Caco-2 (cell line): ENCODE measurements at places on chromosomes 11 and 22. TPM values are rescaled to one million over a fixed set of nuclear protein-coding genes. Genes with fewer than 3 reads are reported as not detected.

DNA sequence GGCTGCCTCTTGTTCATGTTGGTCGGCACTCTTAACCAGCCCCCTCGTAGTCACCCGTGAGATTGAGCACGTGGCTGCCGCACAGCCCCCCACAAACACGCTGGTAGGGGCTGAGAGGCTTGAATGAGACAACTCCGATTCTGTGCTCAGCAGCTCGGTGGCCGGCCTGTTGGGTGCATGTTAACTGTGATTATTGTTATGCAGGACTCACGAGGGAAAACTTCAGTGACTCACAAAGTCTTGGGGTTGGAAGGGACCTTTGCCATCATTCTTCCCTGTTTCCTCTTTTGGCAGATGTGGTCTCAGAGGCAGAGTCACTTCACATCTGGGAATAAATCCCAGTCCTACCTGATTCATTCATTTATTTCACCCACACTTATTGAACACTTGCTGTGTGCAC lies 75.2 kb downstream of the ADAMTS15 start:
- H3K36me3 ChIP-seq: no peaks in the 10 kb centered on the region
- H3K4me3 ChIP-seq: no peak overlapping the region
- H3K27ac ChIP-seq: no peak overlapping the region
- DNase-seq: no peak

DNA sequence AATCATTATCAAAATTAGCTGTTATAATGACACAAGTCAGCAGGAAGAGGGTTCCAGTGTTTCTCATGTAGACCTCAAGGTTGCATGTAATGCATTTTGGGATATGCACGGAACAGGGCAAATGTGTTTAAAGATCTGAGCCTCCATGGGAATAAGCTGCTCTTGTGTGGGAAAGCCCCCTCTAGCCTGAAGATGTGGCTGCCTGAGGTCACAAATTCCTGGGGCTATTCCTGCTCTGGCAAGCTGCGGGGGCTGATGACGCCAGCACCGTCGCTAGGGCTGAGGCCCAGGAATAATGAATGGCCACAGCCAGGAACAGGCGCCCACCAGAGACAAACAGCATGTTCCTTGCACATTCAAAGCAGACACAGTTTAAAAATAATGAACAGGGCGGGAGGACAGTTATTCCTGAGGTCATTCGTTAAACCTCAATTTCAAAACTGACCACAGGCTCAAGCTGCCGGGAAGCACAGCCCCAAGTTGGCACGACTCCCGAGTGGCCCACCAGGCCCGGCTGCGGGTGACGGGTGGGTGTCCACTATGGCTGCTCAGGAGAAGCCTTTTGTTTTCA lies 11.7 kb downstream of the OSBPL5 start:
- no peaks in the 10 kb centered on the region for H3K27me3 ChIP-seq
- DNase-seq: no peak
- peaks cover 18% of the 10 kb centered on the region for H3K4me1 ChIP-seq
- no peaks in the 10 kb centered on the region for H3K36me3 ChIP-seq
- H3K4me3 ChIP-seq: no peak overlapping the region

Gene MCAM
- 8.3 and 9.8 TPM in 2 replicates for total RNA-seq

DNA sequence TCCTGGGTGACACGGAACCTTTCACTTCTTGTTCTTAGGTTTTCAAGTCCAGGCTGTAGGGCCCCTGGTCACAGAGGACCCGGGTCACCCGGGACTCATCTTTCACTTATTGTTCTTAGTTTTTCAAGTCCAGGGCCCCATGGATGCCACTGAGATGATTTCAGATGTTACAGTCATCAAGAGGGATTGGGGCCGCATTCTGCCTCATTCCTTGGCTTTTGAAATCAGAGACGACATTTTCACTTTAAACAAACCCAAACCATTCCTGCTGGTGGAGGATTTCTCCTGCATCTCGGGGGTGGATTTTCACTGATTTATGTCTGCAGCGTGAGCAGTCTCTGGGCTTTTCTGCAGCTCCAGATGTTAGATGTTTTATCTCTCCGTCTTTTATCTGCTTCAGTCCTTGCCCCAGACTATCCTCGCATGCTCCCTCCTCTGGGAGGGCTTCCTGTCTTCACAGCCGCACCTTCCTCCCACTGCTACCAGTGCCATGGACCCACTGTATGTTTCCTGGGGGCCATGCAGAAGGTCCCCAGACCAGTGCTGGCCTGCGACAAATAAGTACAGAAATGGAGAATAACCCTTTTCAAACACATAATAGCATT lies 27.4 kb downstream of the FBLN1 start:
- H3K4me1 ChIP-seq: no peaks in the 10 kb centered on the region
- no peak overlapping the region for H3K27ac ChIP-seq
- peaks cover 4% of the 10 kb centered on the region for H3K36me3 ChIP-seq
- H3K27me3 ChIP-seq: no peaks in the 10 kb centered on the region
- H3K4me3 ChIP-seq: no peak overlapping the region

DNA sequence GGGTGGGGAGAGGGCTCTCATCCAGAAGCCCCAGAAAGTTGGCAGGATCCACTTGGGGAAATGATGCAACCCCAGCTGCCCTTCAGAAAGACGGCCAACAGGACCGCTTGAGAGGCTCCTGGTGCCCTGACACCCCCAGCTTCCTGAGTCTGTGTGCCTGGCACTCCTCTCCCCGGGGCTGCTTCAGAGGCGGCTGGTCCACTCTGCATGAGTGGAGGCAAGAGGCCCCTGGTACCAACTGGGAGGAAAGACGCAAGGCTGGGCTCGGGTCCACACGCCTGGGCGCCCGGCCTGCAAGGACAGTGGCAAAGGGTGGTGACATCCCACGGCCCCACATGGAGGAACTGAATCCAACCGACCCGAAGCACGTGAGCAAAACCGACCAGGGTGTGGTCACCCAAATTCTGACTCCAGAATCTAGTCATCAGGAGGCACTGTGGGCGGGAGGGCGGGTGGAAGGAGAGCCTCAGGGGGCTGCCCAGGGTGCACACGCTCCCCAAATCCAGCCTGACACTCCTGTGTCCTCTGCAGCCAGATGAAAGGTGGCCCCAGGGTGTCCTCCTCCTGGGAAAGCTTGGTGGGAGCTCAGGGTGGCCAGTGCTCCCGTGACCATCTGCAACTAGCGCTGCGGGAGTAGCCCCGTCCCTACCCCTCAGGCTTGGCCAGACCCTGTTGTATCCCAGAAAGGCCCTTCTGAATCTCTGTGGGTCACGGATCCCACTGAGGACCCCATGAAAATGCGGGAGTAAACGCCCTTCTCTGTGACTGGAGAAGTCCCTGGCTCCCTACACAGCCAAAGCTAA lies 3.7 kb downstream of the RNH1 start:
- peaks cover 3% of the 10 kb centered on the region for H3K36me3 ChIP-seq
- DNase-seq: no peak
- H3K4me3 ChIP-seq: no peak overlapping the region
- peaks cover 7% of the 10 kb centered on the region for H3K4me1 ChIP-seq
- no peak overlapping the region for H3K27ac ChIP-seq

Gene DERL3
- 4.4 and 5.4 TPM in 2 replicates for total RNA-seq

- H3K36me3 ChIP-seq: no peaks in the 10 kb centered on the region
- no peaks in the 10 kb centered on the region for H3K4me1 ChIP-seq
Measured at GRCh38 chr11:119432484-119433357, 9.7 kb upstream of the THY1 start.

DNA sequence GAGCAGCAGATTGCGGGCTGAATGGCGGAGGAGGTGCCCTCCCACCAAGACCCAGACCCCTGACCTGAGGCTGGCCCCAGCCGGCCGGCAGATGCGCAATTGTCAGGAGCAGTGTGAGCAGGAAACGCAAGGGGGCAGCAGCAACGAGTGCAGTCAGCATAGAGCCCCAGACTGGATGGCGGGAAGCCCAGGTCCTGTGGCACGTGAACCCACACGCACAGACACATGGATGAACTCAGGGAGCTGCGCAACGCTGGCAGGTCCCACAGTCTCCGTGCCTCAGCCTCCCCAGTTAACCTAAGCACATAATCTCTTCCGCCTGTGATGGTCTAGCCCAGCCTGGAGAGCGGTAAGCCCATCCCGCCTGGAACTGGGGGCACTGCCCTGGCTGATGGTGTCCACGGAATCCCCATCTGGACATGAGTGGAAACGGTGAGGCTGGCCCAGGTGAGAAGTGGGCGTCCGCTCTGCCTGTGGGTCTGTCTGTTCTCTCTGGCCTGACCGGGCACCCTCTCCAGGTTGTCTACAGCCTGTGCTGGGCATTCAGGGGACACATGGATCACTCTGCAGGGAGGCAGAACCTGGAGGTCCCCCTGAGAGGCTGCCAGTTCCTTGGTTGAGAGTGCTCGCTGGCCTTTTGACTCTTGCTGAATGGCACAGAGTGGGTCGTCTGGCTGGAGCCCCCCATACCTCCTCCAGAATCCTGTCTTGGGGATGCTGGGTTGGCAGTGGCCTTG lies 626 bp upstream of the TBX10 start:
- H3K36me3 ChIP-seq: no peaks in the 10 kb centered on the region
- H3K4me1 ChIP-seq: 0 out of 2 replicates have a peak, but pooled peaks cover 3% of the 10 kb centered on the region
- H3K27ac ChIP-seq: no peak overlapping the region

DNA sequence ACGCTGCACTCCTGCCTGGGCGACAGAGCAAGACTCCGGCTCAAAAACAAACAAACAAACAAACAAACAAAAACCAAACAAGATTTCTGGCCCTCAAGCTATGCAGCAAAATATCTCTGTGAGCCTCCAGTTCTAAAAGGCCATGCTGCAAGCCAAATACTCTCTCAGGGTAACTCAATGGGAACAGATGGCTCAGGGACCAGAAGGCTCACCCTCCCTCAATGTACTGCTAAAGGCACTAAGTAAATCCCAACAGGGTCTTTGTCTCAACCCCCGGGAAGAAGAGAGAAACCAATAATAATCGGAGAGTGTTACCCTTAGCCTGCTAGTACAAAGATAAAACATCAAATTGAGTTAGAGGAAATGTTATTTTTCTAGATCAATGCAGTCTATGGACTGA lies 119.7 kb upstream of the ZC3H12C start:
- no peak overlapping the region for H3K4me3 ChIP-seq
- no peaks in the 10 kb centered on the region for H3K27me3 ChIP-seq
- H3K36me3 ChIP-seq: no peaks in the 10 kb centered on the region
- no peak overlapping the region for H3K27ac ChIP-seq
- DNase-seq: no peak

GRCh38 chr11:15941206-15941770 lies 415.1 kb downstream of the SOX6 start:
- no peak overlapping the region for H3K4me3 ChIP-seq
- no peak for DNase-seq
- H3K27me3 ChIP-seq: no peaks in the 10 kb centered on the region
- H3K4me1 ChIP-seq: no peaks in the 10 kb centered on the region
- no peak overlapping the region for H3K27ac ChIP-seq

- H3K27me3 ChIP-seq: no peaks in the 10 kb centered on the region
- no peaks in the 10 kb centered on the region for H3K4me1 ChIP-seq
- H3K4me3 ChIP-seq: no peak overlapping the region
- no peak for DNase-seq
- no peaks in the 10 kb centered on the region for H3K36me3 ChIP-seq
- H3K27ac ChIP-seq: no peak overlapping the region
Measured at GRCh38 chr11:41099654-41100053, 359.8 kb downstream of the LRRC4C start.
